Muscle of leg (tissue), 16 donors: ENCODE measurements at places on chromosomes 2 and 18. TPM values are rescaled to one million over a fixed set of nuclear protein-coding genes. Genes with fewer than 3 reads are reported as not detected.

Gene TXNDC2
- 0.04 TPM for total RNA-seq

Gene ABCG5
- total RNA-seq: not detected

Gene UGT1A10
- total RNA-seq: not detected

Gene LANCL1
- 33.9 TPM for total RNA-seq

Gene FAM110C
- 0.71 TPM for total RNA-seq

Gene CCBE1
- 2.8 TPM for total RNA-seq

Gene ACOXL
- 0.09 TPM for total RNA-seq

Gene POTEC
- not detected for total RNA-seq

Gene TMEM87B
- total RNA-seq: 12.9 TPM

Gene CCDC68
- 0.58 TPM for total RNA-seq

Gene C2orf80
- not detected for total RNA-seq

Gene DIPK1C
- 6.1 TPM for total RNA-seq
